ENCODE measurements at places on chromosomes 11 and 22. TPM values are rescaled to one million over a fixed set of nuclear protein-coding genes. Genes with fewer than 3 reads are reported as not detected.

SPDYC gene
- not detected for total RNA-seq

- H3K27ac ChIP-seq: no peak overlapping the region
- H3K4me3 ChIP-seq: no peak overlapping the region
- no peaks in the 10 kb centered on the region for H3K36me3 ChIP-seq
- H3K4me1 ChIP-seq: no peaks in the 10 kb centered on the region
- DNase-seq: no peak
- no peaks in the 10 kb centered on the region for H3K27me3 ChIP-seq
These were observed 80.7 kb downstream of the MICAL3 start for GRCh38 chr22:17943533-17944249.

- no peak overlapping the region for H3K4me3 ChIP-seq
- no peaks in the 10 kb centered on the region for H3K4me1 ChIP-seq
- no peak for DNase-seq
- no peak overlapping the region for H3K27ac ChIP-seq
These were observed 96.1 kb downstream of the MORC2 start for GRCh38 chr22:30872285-30873041.

TNRC6B gene
- total RNA-seq: 136 TPM

APOA1 gene
- total RNA-seq: 0.20 TPM

DNA sequence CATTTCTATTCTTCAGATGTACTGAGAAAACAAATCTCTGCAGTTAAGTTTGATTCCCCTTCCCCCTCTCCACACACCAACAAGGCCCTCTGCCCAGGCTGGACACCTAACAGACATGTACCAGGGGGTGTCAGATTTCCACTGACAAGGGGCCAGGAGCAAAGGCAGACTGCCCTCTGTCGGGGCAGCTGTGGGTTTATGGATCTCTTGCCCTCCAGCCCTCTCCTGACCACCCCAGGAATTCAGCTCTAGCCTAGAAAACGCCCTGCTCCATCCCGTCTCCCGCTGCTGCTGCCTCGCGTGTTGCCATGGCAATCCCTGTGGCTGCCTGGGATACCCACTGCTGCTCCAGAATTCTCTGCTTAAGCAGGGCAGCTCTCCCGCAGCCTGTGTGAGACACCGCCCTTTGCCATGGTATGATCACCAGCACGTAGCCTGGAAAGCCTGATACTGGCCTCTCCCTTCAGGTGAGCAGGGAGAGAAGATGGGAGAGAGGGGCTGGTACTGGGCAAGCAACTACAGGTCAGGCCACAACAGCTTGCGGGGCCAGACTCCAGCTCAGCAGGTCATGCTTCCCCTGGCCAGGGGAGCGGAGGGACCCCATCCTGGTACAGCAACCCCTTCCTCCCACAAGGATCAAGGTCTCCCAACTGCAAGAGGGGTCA is 41.6 kb downstream of the BUD13 start:
- no peak overlapping the region for H3K4me3 ChIP-seq
- no peak overlapping the region for H3K27ac ChIP-seq
- no peaks in the 10 kb centered on the region for H3K27me3 ChIP-seq
- peaks cover 5% of the 10 kb centered on the region for H3K4me1 ChIP-seq

GRCh38 chr11:83219095-83219494 is 25.6 kb downstream of the ANKRD42 start:
- DNase-seq: no peak
- no peaks in the 10 kb centered on the region for H3K27me3 ChIP-seq
- no peak overlapping the region for H3K27ac ChIP-seq
- no peaks in the 10 kb centered on the region for H3K36me3 ChIP-seq
